NCI-H1436 (cell line): ENCODE measurements at places on chromosomes 4 and X.

- no peak for DNase-seq
Observed at GRCh38 chr4:158313566-158313965, 103.3 kb downstream of the TMEM144 start.

DNA sequence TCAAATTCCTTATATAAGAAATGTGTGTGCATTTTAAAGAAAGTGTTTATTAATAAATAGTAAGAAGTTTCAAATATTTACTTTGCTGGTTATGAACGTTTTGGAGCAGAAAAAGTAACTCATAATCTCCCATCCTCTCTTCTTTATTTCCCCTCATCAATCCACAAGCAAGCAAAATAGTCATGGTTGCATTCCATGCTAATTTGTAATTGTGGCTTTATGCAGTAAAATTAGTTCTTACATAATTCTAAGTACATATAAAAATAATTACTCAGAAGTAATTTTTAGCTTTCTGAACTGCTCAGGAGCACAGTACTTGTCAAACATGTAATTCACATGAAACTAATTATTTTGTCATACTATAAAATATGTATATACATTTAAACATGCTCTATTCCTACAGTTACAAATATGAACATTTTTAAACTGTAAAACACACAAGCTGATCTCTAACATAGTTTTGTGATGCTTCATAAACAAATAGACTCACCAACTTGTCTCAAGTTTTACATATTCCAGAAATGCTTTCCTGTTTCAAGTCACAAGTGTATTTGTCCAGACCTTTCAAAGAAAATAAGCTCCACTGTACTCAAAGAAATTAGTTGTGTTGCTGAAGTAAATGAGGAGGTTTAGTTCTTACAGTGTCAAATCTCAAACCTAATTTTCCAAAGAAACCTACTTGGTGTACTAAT lies 218.9 kb downstream of the PABPC4L start:
- no peak for DNase-seq

GRCh38 chr4:138555584-138555983 lies 313.4 kb upstream of the SLC7A11 start:
- no peak for DNase-seq

- no peak for DNase-seq
Observed at GRCh38 chr4:1500231-1500965, 94.2 kb upstream of the NKX1-1 start.

DNA sequence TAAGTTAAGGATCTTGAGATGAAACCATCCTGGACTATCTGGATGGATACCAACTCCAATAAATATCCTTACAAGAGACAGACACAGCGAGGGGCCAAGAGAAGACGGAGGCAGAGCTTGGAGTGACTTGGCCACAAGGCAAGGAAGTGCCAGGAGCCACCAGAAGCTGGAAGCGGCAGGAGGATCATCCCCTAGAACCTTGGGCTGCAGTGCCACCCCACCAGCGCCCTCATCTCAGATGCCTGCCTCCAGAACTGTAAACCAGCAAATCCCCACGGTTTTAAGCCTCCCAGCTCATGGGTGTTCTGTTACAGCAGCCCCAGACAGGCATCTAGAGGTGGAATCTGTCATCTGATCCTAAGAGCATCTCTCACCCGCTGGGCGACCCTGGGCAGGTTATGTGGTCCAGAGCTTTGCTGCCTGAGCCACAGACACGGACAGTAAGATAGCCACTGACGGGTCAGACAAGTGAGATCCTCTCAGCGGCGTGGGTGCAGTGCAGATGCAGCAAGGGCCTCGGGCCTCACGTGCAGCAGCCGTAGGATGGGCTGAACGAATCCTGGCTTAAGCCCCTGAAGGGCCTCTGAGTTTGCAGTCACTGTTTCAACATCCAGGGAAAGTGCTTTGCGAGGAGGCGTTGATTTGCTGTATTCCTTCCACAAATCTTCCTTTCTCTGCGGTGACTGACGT lies 25.1 kb upstream of the MXD4 start:
- no peak for DNase-seq

DNA sequence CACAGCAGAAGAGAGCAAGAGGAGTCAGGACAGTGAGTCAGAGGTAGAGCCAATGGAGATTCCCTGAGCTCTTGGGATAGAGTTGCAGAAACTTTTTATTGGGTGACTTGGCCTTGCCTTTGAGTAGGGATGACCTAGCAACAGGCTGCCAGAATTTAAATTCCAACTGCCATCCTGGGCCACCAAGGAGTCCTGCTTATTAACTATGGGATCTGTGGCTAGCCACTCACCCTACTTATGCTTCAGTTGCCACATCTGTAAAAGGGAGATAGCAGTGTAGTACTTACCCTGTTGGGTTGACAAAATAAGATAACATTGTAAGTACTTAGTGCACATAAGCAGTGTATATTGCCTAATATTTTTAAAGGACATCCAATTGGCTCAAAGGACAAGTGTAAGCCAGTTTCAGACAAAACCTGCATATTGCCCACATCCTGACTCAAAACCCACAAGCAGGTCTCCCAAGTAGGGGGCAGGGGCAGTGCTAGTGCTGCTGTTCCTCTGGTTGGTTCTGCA lies 43.5 kb upstream of the TMEM164 start:
- no peak for DNase-seq

DNA sequence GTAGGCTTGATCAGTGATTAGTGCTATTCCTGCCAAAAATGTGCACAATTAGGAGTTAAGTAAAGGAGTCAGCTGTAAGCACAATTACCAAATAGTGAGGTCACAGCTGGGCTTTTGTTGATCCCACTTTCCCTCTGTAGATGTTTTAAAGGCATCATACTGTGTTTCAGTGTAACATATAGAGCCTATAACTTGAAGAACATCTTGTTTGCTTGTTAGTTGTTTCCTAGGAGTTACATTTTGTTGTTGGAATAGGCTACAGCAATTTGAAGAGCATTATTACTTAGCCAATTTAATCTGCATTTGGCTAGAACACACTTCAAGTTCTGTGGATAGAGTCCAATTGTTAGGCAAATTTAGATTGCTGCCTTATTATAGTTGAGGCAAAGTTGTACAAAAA lies 210.7 kb upstream of the MAD2L1 start:
- no peak for DNase-seq

DNA sequence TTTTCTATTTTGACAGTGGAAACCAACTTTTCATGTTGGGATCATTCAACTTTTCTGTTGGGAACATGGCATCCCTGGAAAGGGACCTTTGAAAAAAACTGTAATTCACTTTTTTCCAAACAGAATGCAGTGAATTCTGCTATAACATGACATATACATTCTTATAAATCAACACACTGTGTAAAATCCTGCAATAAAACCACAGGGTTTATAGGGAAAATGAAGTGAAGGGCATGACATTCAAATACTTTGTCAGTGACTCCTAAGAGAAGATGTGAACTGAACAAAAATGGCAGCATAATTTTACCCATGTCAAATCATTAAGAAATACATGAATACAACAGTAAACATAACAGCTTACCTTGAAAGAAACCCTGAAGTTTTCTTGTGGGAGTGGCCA lies 264.5 kb upstream of the ANKRD50 start:
- no peak for DNase-seq

- no peak for DNase-seq
Observed at GRCh38 chrX:86914569-86914968, 603.0 kb upstream of the KLHL4 start.

- no peak for DNase-seq
Observed at GRCh38 chrX:67545036-67545821, 1.4 kb downstream of the AR start.
